Mammary microvascular endothelial cell (primary cell): ENCODE measurements at places on chromosomes 7 and 10. TPM values are rescaled to one million over a fixed set of nuclear protein-coding genes. Genes with fewer than 3 reads are reported as not detected.

The HTR5A gene
- total RNA-seq: not detected in 2 replicates

The PCDH15 gene
- under 0.01 TPM in 1 of 2 replicates, not detected in the other for total RNA-seq

The MEIG1 gene
- total RNA-seq: not detected in 2 replicates

The TRIL gene
- total RNA-seq: 0.64 and 2.2 TPM in 2 replicates

The HMX2 gene
- not detected in 2 replicates for total RNA-seq

The HACD1 gene
- total RNA-seq: 12.4 and 19.9 TPM in 2 replicates

The PRSS1 gene
- not detected in 2 replicates for total RNA-seq
